ENCODE measurements at places on chromosomes 2 and 18.

GRCh38 chr2:232236200-232236599 is 142.4 kb upstream of the ALPP start:
- DNase-seq: no peak

DNA sequence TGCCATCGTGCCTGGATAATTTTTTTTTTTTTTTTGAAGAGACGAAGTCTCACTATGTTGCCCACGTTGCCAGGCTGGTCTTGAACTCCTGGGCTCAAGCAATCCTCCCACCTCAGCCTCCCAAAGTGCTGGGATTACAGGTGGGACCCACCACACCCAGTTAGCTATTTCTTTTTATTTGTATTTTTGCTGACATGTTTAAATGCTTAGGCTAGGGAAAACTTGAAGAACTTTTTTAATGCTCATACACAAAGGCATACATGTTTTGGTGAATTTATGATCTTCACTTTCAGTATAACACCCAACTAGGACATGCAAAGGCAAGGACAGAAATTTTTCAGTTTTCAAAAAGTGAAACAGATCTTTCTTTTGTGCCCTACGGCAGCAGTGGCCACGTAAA is 9.9 kb downstream of the L3MBTL4 start:
- DNase-seq: no peak

GRCh38 chr2:119788752-119789151 is 29.0 kb downstream of the PTPN4 start:
- DNase-seq: no peak

- DNase-seq: no peak
Measured at GRCh38 chr2:19745318-19746136, 156.3 kb downstream of the TTC32 start.

- DNase-seq: no peak
Measured at GRCh38 chr2:100577777-100578176, 15.0 kb downstream of the PDCL3 start.

DNA sequence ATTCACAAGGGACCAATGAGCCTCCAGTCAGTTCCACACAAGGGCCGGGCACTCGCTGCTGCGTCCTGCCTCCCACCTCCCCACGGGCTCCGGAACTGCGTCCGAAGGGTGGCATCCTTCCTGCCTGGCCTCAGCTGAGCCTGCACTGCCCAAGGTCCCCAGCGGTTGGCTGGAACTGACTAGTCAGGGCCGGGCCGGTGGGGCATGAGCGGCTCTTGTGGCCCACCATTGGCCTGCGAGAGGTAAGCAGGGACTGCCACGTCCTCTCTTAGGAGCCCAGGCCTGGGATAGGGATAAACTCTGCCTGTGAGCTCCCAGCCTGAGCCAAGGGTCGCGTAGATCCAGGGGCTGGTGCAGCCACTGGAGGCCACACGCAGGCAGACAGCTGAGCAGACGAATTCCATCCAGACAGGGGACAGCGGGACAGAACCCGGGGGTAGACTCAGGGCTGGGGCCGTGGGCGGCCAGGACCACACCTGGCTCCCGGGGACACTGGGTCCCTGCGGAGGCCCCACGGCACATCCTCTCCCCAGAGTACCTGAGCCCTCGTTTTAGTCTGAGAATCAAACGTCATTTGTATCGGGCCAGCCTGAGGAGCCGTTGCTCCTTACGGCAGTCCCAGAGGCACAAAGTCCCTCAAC is 148.4 kb downstream of the ZNF516 start:
- no peak for DNase-seq

GRCh38 chr18:40984856-40985255 is 970.2 kb upstream of the PIK3C3 start:
- DNase-seq: peak; percentile 37

- DNase-seq: no peak
Measured at GRCh38 chr2:72797740-72798139, 28.1 kb downstream of the EXOC6B start.

GRCh38 chr2:13770279-13770678 is 862.2 kb upstream of the LRATD1 start:
- no peak for DNase-seq

DNA sequence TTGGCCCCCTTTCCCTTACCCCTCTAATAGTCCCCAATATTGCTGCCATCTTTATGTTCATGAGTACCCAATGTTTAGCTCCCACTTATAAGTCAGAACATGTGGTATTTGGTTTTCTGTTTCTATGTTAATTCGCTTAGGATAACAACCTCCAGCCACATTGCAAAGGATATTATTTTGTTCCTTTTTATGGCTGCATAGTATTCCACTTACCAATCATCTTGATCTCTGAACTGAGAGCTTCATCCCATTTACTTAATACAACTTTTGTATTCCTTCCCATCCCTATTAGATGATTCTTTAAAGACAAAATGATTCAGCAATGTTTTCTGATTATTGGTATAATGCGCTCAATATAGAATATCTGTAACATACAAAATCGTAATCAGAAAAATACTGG is 36.7 kb downstream of the ARL5A start:
- DNase-seq: no peak

GRCh38 chr18:56841836-56842235 is 190.7 kb downstream of the WDR7 start:
- DNase-seq: no peak

- peak; percentile 64 for DNase-seq
Measured at GRCh38 chr2:102061962-102062795, 70.4 kb downstream of the IL1R2 start.

- DNase-seq: no peak
Measured at GRCh38 chr2:96500385-96501066, 4.6 kb downstream of the NEURL3 start.

DNA sequence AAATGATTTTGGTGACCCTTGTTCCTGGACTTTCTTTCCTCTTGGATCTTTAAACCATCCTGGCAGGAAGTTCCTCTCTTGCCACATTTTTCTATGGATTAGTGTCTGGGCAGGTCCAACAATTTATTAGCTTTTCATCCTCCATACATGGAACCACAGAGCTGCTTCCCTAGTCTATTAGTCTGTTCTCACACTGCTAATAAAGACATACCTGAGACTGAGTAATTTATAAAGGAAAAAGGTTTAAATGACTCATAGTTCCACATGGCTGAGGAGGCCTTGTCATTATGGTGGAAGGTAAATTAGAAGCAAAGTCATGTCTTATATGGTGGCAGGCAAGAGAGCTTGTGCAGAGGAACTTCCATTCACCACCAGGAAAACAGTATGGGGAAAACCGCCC is 122.9 kb downstream of the DDX1 start:
- DNase-seq: no peak

DNA sequence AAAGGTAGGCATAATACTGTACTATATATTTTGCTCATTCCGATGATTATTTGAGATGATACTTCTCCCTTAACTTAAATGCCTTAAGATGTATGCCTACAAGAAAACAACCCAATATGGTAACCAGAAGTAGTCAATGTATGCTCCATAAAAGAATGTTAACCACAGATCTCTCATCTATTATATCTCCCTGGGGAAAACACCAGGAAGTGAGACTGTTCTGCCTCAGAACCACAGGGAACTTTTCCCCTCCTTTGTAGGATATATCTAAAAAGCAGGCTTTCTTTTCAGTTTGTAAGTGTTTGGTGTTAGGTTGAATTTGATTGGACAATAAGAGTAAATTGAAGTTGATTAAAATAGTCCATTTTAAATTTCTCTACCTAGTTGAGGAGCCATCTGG is 1160.5 kb upstream of the NXPH2 start:
- DNase-seq: no peak

Measured in brain microvascular endothelial cell (primary cell).